ENCODE measurements at places on chromosomes 11 and 22. TPM values are rescaled to one million over a fixed set of nuclear protein-coding genes. Genes with fewer than 3 reads are reported as not detected.

Gene SCO2
- 10.2 TPM for total RNA-seq

DNA sequence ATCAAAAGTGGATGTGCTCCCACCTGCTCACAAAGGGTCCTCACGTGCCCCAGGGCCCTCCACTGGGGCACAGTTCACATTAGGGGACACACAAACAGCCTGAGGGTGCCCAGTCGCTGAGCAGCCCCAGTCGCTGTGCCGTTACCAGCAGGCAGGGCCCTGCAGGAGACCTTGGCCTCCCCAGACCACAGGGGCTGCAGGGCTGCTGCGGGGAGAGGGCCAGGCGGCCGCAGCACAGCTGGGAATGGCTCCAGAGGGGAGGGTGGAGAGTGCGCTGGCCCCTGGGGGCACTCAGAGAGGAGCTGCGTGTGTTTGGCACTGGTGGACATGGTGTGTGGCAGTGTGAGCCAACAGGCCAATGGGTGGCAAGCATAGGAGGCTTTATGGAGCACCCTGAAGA is 20.3 kb upstream of the PACSIN2 start:
- no peak overlapping the region for H3K4me3 ChIP-seq
- H3K27ac ChIP-seq, result peak overlapping the region; percentile 45
- DNase-seq, result no peak
- peaks cover 1% of the 10 kb centered on the region for H3K27me3 ChIP-seq
- no peaks in the 10 kb centered on the region for H3K36me3 ChIP-seq

GRCh38 chr11:128417607-128418324 is 169.6 kb downstream of the ETS1 start:
- no peaks in the 10 kb centered on the region for H3K27me3 ChIP-seq
- peak overlapping the region; percentile 54 for H3K4me3 ChIP-seq
- peak; percentile 89 for DNase-seq
- peak overlapping the region; percentile 83 for H3K27ac ChIP-seq
- H3K4me1 ChIP-seq, result peaks cover 79% of the 10 kb centered on the region

DNA sequence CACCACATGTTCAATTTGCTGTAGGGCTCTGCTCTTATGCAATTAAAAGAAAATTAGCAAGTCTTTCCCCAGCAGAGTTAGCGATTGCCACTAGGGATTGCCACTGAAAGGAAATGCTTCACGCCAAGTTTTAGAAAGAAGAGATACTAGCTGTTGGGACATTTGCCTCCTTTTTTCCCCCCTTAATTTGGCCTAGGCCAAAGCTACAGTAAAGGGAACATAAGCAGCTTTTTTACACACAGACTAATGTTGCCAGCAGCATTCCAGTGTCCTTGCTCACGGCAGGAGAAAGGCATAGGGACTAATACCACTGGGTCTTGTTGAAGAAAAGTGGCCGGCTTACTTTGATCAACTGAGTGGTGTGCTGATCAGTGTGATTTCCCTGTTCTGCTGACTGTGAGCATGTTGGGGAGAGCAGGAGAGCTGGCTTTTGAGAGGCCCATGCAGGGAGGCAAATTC is 71.2 kb downstream of the PHF21A start:
- H3K27ac ChIP-seq, result peak overlapping the region; percentile 81
- no peaks in the 10 kb centered on the region for H3K36me3 ChIP-seq
- no peaks in the 10 kb centered on the region for H3K27me3 ChIP-seq
- DNase-seq, result peak; percentile 84

DNA sequence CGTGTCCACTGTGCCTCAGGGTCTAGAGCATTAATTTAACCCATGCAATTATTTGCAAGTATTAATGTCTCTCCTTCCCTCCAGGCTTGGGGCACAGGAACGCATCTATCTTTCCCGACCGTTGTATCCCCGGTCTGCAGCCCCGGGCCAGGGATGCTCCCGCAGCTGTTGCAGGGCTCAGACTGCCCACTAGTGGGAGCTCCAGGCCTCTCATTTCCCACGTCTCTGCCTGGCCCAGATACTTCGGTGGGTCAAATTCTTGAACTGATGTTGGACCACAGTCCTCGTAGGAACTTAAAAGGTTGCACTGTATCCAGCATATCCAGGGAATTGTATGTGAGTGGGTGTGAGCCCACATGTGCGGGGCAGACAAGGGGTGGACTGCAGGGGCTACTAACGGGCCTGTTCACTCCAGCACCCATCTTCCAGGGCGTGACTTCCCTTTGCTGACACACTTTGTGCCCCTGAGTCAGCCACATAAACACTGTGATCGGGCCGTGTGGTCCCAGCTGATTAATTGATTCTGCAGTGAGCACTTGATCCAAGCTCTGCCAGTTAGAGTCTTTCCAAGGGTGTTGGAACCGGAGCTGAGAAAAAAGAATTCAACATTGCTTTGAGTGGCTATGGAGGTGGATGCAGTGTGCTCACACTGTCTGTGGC is 451.3 kb downstream of the TBC1D22A start:
- H3K4me3 ChIP-seq, result no peak overlapping the region
- no peaks in the 10 kb centered on the region for H3K4me1 ChIP-seq
- peaks cover 8% of the 10 kb centered on the region for H3K36me3 ChIP-seq
- DNase-seq, result no peak
- no peaks in the 10 kb centered on the region for H3K27me3 ChIP-seq

GRCh38 chr11:128757886-128758612 is 64.2 kb downstream of the FLI1 start:
- H3K27ac ChIP-seq, result peak overlapping the region; percentile 32
- H3K4me3 ChIP-seq, result no peak overlapping the region
- H3K36me3 ChIP-seq, result peaks cover 16% of the 10 kb centered on the region
- H3K27me3 ChIP-seq, result peaks cover 2% of the 10 kb centered on the region
- DNase-seq, result no peak

DNA sequence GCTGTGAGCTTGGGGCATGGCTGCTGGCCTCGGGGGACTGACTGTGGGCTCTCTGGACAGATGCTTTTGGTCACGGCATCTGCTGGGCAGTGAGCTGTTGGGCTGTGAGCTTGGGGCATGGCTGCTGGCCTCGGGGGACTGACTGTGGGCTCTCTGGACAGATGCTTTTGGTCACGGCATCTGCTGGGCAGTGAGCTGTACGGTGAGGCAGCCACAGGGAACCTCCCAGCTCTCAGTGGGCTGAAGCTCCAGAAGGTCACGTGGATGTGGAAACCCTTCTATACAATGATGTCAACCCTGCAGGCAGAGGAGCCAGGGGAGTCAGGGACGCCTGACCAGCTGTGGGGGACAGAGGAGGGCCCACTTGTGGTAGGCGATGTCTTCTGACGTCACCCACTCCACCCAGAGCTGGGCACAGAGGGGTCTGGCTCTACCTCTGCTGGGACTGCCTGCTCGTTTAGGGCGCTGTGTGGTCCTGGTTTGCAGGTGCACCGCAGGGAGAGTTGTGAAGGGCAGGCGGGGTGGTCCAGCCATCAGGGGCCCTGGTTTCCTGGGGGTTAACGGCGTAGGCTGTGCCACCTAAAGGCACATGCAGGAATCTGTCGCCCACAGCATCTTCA is 1331.3 kb downstream of the BRD1 start:
- no peaks in the 10 kb centered on the region for H3K36me3 ChIP-seq
- H3K27ac ChIP-seq, result no peak overlapping the region
- H3K4me1 ChIP-seq, result no peaks in the 10 kb centered on the region
- peaks cover 5% of the 10 kb centered on the region for H3K27me3 ChIP-seq
- no peak overlapping the region for H3K4me3 ChIP-seq

DNA sequence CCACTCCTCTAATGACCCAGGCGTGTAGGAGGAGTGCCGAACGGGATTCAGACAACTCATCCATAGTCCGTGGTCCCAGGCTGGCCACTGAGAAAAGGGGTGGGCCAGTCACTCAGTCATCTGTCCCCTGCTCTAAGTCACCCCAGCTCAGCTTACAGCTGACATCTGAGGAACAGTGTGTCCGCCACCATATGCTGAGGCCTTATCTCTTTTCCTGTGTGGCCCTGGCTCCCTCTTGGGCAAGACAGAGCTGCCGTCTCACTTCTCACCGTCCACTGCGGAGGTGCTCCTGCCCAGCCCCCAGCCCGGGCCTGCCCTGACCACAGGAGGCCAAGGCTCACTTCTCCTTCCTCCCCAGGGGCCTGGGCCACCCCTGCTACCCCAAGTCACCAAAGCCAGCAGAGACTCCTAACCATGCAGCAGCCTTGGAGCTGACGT is 6.8 kb downstream of the CCDC86 start:
- H3K4me3 ChIP-seq, result no peak overlapping the region
- H3K27ac ChIP-seq, result no peak overlapping the region
- H3K27me3 ChIP-seq, result peaks cover 3% of the 10 kb centered on the region
- peaks cover 20% of the 10 kb centered on the region for H3K36me3 ChIP-seq
- peaks cover 18% of the 10 kb centered on the region for H3K4me1 ChIP-seq
- no peak for DNase-seq

- H3K36me3 ChIP-seq, result peaks cover 15% of the 10 kb centered on the region
- peaks cover 75% of the 10 kb centered on the region for H3K4me1 ChIP-seq
- DNase-seq, result no peak
- peaks cover 11% of the 10 kb centered on the region for H3K27me3 ChIP-seq
Observed at GRCh38 chr11:35237860-35238715, 99.1 kb downstream of the CD44 start.

DNA sequence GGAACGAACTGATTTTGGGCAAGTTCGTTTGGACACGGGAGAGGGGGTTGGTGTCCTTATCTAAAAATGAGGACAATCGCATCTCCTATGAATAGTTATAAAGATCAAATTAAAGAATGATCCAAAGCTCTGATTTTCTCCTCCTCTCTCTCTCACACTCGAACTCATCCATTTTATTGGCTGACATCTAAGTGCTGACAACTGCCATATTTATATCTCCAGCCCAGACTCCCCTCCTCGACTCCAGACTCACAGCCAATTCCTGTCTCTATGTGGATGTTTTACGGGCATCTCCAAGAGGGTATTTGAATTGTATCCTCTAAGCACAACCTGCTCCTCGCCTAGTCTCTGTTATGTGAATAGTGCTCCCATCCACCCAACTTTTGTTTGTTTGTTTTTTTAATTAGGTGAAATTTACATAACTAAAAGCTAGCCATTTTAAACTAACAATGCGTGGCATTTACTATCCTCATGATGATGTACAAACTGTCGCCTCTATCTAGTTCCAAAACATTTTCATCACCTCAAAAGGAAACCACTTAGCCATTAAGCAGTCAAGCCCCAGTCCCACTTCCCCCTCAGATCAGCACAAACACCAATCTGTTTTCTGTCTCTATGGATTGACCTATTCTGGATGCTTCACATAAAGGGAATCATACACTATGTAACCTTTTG is 4.0 kb downstream of the SYN3 start:
- H3K4me3 ChIP-seq, result no peak overlapping the region
- no peak for DNase-seq
- peaks cover 15% of the 10 kb centered on the region for H3K27me3 ChIP-seq
- H3K27ac ChIP-seq, result no peak overlapping the region
- no peaks in the 10 kb centered on the region for H3K4me1 ChIP-seq

- H3K36me3 ChIP-seq, result no peaks in the 10 kb centered on the region
- H3K27me3 ChIP-seq, result no peaks in the 10 kb centered on the region
- H3K4me1 ChIP-seq, result no peaks in the 10 kb centered on the region
- no peak for DNase-seq
- H3K4me3 ChIP-seq, result no peak overlapping the region
Observed at GRCh38 chr11:22890227-22890626, 30.0 kb upstream of the CCDC179 start.

- no peaks in the 10 kb centered on the region for H3K4me1 ChIP-seq
- no peaks in the 10 kb centered on the region for H3K27me3 ChIP-seq
- no peak overlapping the region for H3K4me3 ChIP-seq
- no peak overlapping the region for H3K27ac ChIP-seq
- no peak for DNase-seq
Observed at GRCh38 chr11:133198438-133198837, 333.9 kb downstream of the OPCML start.

DNA sequence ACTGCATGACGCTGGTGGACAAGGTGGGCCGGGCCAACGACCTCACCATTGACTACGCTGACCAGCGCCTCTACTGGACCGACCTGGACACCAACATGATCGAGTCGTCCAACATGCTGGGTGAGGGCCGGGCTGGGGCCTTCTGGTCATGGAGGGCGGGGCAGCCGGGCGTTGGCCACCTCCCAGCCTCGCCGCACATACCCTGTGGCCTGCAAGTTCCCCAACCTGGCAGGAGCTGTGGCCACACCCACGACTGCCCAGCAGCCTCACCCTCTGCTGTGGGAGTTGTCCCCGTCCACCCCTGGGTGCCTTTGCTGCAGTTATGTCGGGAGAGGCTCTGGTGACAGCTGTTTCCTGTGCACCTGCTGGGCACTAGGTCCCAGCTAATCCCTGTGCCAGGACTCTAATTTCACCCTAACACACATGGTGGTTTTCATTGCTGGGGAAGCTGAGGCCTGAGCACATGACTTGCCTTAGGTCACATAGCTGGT is 49.0 kb upstream of the PPP6R3 start:
- H3K27ac ChIP-seq, result no peak overlapping the region
- no peaks in the 10 kb centered on the region for H3K36me3 ChIP-seq
- DNase-seq, result no peak

Gene OR51B4
- total RNA-seq, result not detected

DNA sequence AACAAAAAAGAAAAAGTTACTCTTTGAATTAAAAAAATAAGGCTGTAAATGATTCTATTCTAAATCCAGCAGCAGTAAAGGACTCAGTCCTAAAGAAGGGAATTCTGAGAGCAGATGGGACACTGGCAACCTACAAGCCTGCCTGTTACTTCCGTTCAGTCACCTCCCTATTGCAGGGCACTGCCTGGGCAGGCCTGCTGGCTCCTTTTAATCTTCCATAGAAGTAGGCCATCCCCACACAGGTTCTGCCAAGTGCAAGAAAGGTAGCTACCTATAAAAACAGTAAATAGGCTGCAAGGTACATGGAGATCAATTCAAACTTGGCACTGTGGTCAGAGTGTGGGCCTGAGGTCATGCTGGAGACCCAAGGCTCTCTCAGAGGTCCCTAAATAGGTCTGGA is 136.4 kb downstream of the TRIM44 start:
- H3K27me3 ChIP-seq, result peaks cover 1% of the 10 kb centered on the region
- peaks cover 61% of the 10 kb centered on the region for H3K4me1 ChIP-seq
- no peak overlapping the region for H3K27ac ChIP-seq

DNA sequence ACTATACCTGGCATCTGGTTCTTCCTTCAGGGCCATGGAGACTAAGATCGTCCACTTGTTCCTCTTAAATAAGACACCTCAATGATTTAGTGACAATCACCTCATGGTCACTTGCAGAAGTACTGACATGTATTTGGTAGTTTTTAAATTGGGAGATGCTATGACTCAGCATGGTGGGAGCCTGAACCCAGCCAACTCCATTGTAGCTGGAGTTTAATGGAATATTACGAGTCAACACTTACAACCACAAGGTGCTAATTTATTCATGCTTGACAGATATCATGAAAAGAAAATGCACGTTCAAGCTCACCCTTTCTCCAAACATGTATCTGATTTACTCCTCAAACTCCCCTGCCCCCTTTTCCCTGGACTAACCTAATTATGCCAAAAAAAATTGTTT is 16.6 kb upstream of the APOL3 start:
- no peak overlapping the region for H3K27ac ChIP-seq
- no peak for DNase-seq
- H3K36me3 ChIP-seq, result no peaks in the 10 kb centered on the region
- H3K4me1 ChIP-seq, result no peaks in the 10 kb centered on the region

Gene SLC37A2
- 1.7 TPM for total RNA-seq

DNA sequence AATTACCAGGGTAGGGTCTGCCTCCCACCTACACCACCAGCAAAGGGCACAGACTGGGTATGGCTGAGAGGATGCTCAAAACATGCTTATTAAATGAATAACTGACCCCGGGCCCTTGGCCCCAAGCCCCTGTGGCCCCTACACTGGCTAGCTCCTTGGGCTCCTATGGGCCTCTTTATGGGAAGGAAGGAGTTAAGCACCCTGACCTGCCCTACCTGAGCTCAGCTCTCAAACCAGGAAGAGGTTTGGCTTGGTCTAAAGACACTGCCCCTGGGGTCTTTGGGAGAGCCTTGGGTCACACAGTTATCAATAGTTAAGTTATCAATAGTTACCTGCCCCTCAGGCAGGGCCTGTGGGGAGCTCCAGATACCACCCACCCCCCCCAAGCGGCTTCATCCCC is 1.2 kb downstream of the USH1C start:
- DNase-seq, result no peak
- H3K36me3 ChIP-seq, result no peaks in the 10 kb centered on the region
- peaks cover 38% of the 10 kb centered on the region for H3K27me3 ChIP-seq
